Stimulated activated CD8-positive, alpha-beta memory T cell treated with anti-CD3 and anti-CD28 coated beads, Interleukin-4, amount 100 ng/mL, for 1 hour (primary cell): ENCODE measurements at places on chromosomes 4 and X.

- no peak for DNase-seq
Measured at GRCh38 chr4:25539241-25539640, 116.4 kb upstream of the SLC34A2 start.

DNA sequence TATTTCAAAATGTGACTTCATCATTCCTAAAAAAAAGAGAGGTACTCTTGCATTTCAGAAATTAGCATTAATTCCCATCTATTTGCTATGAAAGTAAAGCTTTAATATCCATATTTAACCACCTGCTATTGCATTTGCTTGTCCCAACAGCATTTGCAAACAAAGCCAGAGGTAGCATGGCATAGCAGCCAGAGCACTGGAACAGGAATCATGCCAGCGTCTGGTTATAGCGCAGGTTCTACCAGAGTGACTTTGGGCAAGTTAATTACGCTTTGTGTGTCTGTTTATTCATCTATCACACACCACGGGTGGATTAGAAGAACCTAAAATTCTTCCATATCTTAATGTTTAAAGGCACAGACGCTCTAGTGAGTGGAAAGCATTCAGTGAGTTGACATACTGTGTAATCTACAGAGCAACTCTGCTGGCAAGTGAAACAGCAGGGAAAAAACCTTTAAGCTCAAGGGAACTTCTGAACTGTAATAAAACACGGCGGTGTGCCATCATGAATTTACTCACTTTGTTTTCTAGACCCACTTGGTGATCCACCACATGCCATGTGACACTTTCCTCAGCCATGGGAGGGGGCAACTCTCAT is 76.6 kb upstream of the QRFPR start:
- DNase-seq = no peak

GRCh38 chr4:71026086-71026485 is 32.6 kb downstream of the DCK start:
- no peak for DNase-seq

GRCh38 chrX:132594999-132595398 is 106.2 kb upstream of the MBNL3 start:
- no peak for DNase-seq

GRCh38 chrX:2967998-2968909 is 38.1 kb upstream of the ARSH start:
- DNase-seq = no peak

GRCh38 chr4:119932277-119932676 is 134.4 kb downstream of the MAD2L1 start:
- no peak for DNase-seq

- DNase-seq = no peak
Measured at GRCh38 chr4:136590440-136590839, 941.9 kb downstream of the PCDH18 start.

- DNase-seq = no peak
Measured at GRCh38 chr4:69750346-69750745, 10.1 kb downstream of the SULT1B1 start.

GRCh38 chr4:7867701-7868435 is 71.8 kb downstream of the AFAP1 start:
- no peak for DNase-seq

DNA sequence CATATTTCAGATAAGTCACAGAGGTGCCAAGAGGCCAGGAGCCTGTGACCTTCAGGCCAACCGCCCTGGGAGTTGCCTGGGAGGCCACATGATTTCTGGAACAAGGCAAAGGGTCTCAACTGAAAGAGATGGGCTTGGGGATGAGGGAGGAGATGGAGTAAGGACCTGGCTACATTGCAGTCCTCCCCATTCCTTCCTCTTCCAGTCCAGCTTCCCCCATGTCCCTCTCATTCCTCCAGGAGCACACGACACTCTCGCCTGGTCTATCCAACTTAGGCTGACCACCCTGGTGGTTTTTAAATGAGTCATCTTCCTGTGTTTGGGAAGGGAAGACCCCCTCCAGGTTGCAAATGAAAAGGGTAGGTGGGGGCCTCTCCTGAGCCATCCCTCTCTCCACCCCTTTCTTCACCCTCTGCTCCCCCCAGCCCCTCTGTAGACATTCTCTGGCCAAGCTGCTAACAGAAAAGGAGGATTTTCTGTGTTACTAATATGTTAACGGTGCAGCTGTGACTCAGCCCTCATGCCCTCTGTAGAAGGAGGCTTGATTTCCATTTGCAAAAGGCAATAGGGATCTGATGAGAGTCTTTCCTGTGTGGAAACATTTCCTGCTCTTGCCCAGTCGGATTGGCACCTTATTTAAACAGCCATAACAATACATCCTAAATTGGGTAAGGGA is 79.2 kb downstream of the RTL5 start:
- DNase-seq = no peak

DNA sequence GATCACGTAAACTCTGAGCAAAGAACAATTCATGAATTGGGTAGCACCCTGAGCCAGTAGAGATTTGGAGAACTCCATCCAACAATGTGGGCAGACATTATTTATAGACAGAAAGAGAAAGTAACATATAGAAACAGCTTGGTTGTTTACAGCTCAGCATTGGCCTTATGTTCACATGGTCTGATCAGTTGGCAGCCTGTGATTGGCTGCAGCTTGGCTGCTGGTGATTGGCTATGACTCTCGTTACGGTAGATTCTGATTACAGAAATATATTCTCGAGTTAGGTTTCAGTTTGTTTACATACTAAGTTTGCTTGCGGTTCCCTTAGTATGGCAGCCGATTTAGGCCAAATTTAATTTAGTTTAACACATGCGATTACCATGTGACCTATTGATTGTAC is 663.4 kb downstream of the RAPGEF2 start:
- DNase-seq = no peak

- DNase-seq = no peak
Measured at GRCh38 chrX:83845397-83845796, 15.5 kb upstream of the CYLC1 start.

- no peak for DNase-seq
Measured at GRCh38 chrX:31099536-31100090, 27.8 kb upstream of the FTHL17 start.

DNA sequence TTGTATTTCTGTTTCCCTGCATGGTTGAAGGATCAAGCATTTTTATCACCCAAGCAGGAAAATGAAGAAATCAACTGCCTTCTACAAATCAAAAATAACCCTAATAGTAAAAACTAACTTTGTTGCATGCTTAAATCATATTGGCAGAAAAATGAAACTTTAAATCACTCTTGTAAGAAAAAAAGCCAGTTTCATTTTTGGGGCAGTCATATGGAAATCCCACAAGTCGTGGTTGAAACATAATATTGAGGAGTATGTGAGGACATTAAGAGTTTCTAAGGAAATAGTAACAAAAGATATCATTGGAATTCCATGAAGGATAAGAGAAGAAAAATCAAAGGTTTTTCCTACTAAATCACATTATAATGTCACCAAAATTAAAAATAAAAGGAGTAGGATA is 8.4 kb downstream of the TEC start:
- DNase-seq = no peak

DNA sequence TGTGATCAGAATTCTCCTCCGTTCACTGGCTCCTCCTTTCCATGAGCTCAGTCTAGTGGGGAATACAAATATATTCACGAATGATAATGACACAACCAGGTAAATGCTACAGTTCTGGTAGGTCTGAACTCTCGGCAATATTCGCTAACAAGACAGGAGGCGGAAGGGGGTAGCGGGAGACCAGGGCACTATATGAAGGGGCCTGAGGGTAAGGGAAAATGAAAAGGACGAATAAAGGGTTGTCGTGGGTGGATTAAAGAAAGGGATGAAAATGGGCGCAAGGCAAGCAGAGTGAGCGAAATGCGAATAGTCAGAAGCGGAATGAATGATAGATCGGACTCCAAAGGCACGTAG is 743 bp downstream of the NKAP start:
- no peak for DNase-seq

- DNase-seq = no peak
Measured at GRCh38 chr4:184408684-184409081, 65.7 kb downstream of the IRF2 start.

- no peak for DNase-seq
Measured at GRCh38 chr4:110059556-110060191, 138.7 kb downstream of the ELOVL6 start.

- no peak for DNase-seq
Measured at GRCh38 chrX:138128027-138128671, 562.2 kb downstream of the ZIC3 start.

DNA sequence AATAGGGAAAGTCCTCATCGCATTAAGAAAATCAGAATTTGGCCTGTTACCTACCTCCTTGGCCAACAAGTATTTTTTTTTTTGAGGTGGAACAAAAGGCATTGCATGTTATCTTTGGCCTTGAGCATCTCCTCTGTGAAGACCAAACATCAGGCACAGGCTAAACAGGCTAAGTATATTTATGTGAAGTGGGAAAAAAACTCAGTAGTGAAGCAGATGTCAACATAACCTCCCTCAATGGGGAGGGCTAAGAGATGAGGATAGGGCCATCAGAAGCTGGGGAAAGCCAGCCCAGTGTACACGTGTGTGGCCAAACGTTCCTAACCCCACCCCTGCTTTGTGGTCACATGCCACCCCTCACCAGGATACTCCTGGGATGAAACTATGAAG is 102.5 kb downstream of the FNIP2 start:
- no peak for DNase-seq

GRCh38 chr4:174157106-174157607 is 126.3 kb downstream of the FBXO8 start:
- DNase-seq = no peak

DNA sequence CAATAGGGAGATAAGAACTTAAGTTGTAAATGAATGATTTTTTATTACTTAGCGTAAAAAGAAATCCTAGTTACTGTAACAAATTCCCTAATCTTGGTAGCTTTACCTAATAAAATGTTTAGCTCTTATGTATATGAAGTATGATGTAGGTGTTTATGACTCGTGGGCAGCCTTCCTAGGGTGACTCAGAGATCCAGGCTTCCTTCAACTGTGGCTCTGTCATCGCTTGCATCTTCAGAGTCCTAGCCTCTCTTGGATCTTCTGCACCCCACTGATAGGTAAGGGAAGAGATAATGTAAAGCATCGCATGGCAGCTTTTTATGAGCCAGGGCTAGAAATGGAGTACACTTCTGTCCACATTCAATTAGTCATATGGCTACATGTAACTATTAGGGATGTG is 165.6 kb upstream of the GLRA2 start:
- DNase-seq = no peak

- no peak for DNase-seq
Measured at GRCh38 chr4:155062948-155063347, 145.5 kb upstream of the NPY2R start.

GRCh38 chrX:154090731-154091130 is 6.8 kb downstream of the MECP2 start:
- DNase-seq = no peak

DNA sequence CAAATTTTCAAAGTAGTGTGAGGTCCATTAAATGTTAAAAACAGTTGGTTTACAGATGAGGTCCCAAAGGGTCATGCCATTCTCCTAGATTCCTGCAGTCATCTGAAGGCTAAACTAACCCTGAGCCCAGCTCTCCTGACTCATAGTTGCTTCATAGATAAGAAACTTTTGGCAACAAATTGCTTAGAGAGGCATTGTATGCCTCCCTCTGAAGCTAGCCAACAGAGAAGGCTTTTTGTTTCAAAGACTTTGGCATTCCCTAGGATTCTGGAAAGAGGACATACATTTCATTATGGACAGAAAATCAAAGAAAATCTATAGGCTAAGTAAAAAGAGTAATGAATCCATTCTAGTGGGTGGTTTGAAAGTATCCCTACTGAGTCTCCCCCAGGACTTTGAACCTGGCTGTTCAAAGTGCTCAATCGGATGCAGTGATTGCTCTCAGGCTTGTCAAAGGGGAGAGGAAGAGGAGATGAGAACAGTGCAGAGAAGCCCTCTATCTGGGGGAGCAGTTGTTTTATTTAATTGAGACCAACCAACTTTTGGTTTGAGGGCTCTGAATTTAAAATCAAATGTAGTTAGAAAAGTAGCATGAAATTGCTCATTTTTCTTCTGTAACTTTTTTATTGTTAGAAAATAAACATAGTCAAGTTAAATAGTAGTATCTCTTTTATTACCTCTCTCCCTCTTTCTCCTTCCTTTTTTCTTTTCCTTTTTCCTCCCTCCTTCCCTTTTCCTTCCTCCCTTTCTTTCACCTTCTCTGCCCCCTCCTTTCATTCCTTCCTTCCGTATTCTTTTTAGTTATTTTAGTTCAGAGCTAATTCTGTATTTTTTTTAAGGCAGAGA is 72.3 kb upstream of the ZNF518B start:
- DNase-seq = no peak

DNA sequence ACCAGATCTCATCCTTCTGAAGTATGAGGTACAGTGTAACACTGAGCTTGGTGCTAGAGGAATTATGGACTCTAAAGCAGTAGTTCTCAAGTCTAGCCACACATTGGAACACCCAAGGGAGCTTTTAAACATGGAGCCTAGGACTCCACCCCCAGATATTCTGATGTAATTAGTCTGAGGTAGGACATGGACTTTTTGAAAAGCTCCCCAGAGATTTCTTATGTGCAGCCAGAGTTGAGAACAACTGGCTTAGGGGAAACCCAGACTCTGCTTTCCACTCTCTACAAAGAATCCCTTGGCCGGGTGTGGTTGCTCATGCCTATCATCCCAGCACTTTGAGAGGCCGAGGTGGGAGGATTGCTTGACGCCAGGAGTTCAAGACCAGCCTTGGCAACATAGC is 11.6 kb upstream of the GDPD2 start:
- no peak for DNase-seq

GRCh38 chr4:86386817-86387415 is 27.1 kb upstream of the MAPK10 start:
- no peak for DNase-seq

DNA sequence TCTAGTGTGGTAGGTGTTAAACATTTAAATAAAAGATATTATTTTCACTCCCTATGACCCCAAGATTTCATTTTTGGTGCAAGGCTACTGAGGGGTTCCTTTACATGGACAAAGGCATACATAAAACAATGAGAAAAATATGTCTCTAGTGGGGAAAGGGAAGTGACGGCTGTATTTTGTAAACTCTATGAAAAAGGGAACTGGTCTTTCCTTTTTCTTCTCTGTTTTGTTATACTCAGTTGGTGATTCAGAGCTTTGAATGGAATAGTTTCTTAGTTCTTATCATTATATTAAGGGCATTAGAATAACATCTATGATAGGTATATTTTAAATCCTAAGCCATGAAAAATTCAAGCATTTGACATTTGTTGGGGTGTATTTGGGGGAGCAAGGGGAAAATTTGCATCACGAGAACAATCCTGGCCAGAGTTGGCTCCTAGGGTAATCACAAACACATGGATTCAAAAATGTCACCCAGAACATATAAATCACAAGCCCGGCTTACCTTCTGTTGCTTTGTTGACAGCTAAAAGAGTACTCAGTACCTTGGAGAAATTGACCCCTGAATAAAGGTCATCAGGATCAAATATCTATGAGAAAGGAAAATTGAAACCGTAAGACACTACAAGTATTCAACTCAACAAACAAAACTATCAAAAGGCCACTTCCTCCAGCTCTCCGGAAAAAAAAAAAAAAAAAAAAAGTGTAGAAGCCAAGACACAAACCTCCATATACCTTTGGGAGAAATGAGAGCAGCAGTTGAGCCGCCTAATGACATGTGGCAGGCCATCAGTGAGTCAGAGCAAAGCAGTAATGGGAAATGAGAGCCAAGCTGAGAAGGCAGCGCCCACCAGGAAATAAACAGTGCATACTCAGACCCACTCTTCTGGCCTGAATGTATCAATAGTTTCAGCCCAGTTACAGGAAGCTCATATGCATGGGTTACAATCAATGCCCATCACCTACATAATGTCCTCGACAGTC is 33.4 kb downstream of the ARHGEF6 start:
- DNase-seq = no peak

GRCh38 chr4:7738458-7739076 is 201.1 kb downstream of the AFAP1 start:
- no peak for DNase-seq

GRCh38 chrX:36898301-36898700 is 109.9 kb upstream of the FAM47C start:
- DNase-seq = no peak
